Dorsolateral prefrontal cortex (tissue), 122 donors: ENCODE measurements at places on chromosomes 1 and 21.

GRCh38 chr1:21337454-21337927 is 47.2 kb upstream of the ECE1 start:
- DNase-seq, result no peak

DNA sequence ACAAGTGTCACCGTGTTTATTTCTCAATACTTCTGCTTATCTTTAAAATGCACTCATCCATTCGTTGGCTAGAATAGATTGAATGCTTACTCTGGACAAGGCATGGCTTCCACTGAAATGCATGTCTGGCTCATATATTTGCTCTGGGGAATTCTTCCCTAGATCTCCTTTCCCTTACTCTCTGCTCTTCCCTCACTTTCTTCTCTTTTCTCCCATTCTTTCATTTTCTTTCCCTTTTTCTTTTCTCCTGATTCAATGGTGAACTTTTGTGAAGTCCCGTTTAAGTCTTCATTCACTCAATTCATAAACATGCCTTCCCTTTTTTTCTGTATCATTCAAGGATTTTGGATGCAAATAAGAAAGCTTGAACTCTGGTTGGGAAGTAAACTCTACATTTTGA is 234.5 kb downstream of the DYRK1A start:
- no peak for DNase-seq

- peak; percentile 78 for DNase-seq
Measured at GRCh38 chr1:76074321-76075187, at the start of gene ST6GALNAC3. Gene ST6GALNAC3, plus strand, starts transcription at chr1:76074746.

DNA sequence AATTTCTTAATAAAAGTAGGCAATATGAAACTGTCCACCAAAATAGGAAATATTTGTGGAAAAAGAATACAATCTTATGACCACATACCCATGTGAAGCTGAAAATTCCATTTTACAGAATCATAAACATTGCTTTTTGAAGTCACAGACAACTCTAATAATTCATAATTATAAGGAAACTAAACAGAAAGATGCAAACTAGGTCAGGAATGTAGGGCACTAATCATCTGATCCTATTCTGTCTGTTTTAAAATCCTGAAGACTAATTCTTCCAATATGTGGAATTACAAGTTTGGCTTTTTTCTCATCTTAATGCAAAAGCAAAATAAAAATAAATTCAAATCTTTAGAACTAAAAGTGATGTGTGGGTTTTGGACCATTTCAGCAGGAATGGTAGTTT is 528.6 kb downstream of the LTN1 start:
- DNase-seq, result no peak

- no peak for DNase-seq
Measured at GRCh38 chr1:99535470-99536164, 110.3 kb upstream of the PALMD start.

- no peak for DNase-seq
Measured at GRCh38 chr1:230865062-230865817, 3.1 kb downstream of the C1orf198 start.

DNA sequence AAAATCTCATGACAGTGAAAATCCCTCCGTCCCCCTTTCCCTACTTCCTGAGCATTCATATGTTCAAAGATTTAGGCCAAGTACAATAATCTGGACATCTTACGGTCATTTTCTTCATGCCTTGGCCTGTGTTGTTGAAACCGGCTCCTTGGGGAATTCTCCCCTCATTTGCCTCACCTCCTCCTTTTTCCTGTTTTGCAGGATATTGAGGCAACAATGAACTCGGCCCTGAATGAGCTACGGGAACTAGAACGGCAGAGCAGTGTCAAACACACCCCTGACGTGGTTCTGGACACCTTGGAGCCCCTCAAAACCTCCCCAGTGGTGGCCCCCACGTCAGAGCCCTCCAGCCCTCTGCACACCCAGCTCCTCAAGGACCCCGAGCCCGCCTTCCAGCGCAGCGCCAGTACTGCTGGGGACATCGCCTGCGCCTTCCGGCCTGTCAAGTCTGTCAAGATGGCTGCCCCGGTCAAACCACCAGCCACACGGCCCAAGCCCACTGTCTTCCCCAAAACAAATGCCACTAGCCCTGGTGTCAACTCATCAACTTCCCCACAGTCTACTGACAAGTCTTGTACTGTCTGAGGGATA is 9.3 kb upstream of the IKBKE start:
- no peak for DNase-seq

- no peak for DNase-seq
Measured at GRCh38 chr1:2561898-2562895, 6.0 kb downstream of the TNFRSF14 start.
